ENCODE measurements at places on chromosomes 3 and 15.
A peak's percentile ranks its signal among the peaks of the same experiment; 100 is the strongest.

DNA sequence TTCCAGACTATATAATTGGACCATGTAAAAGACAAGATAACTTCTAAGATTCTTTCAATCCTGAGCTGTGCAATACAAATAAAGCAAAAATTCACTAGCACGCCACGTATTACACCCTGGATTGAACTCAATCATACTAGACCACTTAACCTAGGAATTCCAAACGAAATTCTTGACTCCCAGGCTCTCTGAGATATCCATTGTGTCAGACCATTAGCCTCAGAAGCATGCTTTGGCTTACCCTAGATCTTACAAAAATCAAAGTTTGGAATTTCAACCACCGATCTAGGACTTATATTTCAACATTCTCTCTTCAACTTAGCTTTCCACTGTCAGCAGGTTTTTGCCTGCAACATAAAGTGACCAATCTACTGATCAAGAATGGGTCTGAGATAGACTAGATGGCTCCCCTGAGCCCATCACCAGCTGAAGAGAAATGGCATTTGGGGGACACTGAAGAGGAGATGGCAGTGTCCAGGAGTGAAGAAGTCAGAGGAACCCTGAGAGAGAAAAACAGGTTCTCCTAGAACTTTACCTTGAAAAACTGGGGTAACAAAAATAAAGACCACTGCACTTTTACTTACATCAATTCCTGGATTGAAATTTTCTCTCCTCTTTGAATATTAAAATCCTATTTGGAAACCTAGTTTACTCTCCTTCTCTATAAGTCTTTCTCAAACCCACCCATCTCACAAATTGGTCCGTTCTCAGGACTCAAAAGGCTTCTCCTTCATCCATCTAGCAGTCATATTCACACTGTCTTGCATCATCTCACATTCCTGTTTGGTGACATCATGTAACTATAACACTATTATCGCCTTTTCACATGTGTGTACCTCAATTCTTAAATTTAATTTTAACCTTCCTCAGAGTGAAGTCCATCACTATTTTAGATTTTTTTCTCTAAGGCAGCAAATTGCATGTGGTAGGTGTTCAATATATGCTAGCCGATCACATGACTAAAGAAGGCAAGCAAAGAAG is 18.5 kb downstream of the CPNE4 start:
- no peak for DNase-seq

DNA sequence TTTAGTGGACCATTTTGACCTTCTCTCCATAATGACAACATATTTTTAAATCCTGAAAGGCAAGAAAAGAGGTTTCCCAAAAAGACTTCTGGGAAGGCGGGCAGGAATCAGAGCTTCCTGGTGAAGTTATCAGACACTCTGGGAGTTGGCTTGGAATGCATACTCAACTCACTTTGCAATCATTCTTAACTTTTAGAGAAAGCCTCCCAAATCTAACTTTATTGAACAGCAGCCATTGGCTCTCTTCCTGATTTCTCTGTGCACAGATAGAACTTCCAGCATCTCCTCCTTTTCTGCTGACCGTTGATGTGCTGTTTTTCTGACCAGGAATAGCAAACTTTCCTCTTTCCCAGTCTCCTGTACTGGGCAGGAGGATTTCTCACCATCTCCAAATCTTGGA is 44.6 kb downstream of the PLCL2 start:
- DNase-seq = no peak

DNA sequence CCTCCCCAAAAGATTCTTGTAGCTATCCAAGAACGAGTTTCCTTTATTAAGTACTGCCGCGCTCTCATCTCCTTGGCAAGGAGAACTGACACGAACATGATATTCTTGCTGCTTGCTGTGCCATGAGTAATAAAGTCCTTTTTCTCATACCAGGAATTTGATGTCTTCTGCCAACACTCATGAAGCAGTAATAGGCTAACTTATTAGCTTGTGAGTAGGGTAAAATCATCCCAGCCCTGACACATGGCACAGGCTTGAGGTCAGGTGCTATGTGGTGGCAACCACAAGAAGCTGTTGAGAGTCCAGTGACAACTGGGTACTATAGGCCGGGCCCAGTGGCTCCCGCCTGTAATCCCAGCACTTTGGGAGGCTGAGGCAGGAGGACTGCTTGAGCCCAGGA is 22.7 kb upstream of the UBXN7 start:
- no peak for DNase-seq

DNA sequence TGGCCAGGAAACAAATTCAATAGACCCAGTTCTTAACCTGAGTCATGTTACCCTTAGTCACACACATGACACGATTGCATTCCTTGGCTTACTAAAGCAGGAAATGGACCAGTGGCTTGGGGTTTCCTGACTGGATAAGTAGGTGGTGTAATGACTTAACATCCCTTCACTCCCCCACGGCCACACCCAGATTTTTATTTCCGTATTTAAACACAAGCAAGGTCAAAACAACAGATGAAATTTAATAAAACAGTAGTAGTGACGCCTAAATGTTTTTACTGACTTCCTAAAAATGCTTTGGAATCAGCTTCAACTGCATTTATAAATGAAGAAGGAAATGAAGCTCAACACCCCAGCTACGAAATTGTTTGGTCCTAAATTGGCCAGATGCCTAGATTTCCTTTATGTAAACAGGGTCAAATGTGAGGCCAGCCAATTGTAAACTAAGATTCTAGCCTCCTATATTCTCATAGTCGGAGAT is 324.3 kb downstream of the CHST2 start:
- no peak for DNase-seq

GRCh38 chr3:114033721-114034120 is 22.6 kb downstream of the CCDC191 start:
- peak; percentile 65 for DNase-seq

GRCh38 chr3:16211176-16211904 is 36.9 kb downstream of the GALNT15 start:
- DNase-seq = no peak

DNA sequence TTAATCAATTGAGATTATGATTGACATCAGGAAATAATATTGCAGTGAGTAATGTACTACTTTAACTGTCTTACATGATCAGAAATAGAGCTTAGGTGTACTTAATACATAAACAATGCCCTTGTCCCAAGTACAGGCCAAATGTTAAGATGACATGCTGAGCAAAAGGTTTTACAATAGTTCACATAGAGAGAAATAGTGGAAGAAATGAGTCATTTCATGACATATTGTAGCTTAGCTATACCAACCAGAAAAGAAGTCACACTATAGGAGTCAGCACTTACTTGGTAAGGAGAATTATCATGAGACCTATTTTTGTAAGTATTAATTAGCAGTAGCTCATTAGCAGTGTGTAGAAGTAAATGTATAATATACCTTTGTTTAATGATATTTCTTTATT is 96.4 kb upstream of the NANOGP8 start:
- no peak for DNase-seq

GRCh38 chr3:109887293-109887692 is 549.9 kb upstream of the DPPA4 start:
- no peak for DNase-seq
